ENCODE measurements at places on chromosomes 3 and 15.

GRCh38 chr3:178325330-178325729 is 210.9 kb upstream of the KCNMB2 start:
- peak; percentile 55 for DNase-seq

DNA sequence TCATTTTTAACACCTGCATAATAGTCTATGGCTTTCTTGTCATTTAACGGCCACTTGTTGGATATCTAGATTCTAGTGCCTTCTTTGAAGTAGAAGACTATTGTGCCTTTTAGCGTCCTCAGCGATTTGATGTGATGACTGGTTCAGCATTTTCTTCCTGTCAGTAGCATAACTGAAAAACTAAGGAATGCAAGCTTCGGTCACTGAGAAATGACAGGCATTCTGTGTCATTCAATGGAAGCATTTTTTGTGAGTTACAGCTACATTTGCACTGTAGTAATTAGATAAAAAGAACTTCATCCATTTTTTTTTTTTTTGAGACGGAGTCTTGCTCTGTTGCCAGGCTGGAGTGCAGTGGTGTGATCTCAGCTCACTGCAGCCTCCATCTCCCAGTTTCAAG is 10.3 kb downstream of the NEK11 start:
- DNase-seq: no peak

DNA sequence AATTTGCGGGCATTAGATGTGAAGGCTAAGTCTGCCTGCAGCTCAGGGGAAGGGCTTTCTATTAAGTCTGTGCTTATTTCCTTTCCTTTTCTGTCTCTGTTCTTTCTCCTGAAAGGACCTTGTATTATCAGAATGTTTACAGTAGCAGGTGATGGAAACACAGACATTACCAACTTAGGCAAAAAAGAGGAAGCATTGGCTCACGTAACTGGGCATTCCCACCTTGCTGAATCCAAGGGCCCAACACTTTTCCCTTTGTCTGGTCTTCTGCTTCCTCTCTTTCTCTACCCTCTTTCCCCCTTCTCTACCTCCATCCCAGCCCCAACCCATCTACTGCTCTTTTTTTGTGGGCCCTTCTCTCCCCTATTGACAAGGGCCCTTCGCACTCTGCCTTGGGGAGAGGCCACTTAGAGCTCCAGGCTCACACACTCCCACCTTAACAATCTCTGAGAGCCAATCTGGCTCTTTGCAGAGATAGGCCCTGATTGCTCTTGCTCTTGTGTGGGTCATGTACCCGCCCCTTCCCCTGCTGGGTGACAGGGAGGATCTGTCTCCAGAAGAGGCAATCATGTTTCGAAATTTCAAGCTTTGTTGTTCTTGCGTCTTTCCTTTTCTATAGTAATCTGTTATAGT is 35.0 kb downstream of the ACAA1 start:
- no peak for DNase-seq

GRCh38 chr15:101115786-101116680 is 135.8 kb downstream of the CHSY1 start:
- DNase-seq: no peak

- DNase-seq: no peak
Observed at GRCh38 chr3:148889828-148890227, 24.7 kb downstream of the CPA3 start.

GRCh38 chr3:191398607-191399006 is 62.4 kb upstream of the PYDC2 start:
- DNase-seq: no peak

DNA sequence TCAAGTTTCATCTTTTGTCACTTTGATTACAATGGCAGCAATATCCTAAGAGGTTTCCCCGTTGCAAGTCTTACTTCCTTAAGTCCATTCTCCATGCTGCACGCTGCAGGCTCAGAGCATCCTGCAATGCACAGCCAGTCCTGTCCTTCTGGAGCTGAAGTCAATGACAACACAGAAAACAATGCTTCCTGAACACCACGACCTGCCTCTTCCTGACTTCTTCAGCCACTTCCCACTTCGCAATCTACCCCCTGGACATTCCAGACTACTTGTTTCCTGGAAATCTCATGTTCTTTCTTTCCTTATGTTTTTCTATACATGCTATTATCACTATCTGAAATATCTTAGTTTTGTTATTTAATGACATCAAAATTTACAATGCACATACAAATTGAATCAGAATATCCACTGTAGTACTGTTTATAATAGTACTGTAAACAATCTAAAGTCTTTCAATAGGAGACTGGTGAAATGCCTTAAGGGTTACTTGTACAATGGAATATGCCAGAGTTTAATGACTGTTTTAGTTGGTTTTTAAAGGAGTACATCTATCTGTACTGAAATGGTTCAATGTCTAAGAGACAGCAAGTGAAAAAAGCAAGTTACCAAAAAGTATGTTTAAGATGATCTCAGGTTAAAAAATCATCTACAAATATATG is 113.7 kb upstream of the PRTG start:
- DNase-seq: no peak

- peak; percentile 36 for DNase-seq
Observed at GRCh38 chr3:170689893-170690660, 104.2 kb upstream of the SLC7A14 start.

DNA sequence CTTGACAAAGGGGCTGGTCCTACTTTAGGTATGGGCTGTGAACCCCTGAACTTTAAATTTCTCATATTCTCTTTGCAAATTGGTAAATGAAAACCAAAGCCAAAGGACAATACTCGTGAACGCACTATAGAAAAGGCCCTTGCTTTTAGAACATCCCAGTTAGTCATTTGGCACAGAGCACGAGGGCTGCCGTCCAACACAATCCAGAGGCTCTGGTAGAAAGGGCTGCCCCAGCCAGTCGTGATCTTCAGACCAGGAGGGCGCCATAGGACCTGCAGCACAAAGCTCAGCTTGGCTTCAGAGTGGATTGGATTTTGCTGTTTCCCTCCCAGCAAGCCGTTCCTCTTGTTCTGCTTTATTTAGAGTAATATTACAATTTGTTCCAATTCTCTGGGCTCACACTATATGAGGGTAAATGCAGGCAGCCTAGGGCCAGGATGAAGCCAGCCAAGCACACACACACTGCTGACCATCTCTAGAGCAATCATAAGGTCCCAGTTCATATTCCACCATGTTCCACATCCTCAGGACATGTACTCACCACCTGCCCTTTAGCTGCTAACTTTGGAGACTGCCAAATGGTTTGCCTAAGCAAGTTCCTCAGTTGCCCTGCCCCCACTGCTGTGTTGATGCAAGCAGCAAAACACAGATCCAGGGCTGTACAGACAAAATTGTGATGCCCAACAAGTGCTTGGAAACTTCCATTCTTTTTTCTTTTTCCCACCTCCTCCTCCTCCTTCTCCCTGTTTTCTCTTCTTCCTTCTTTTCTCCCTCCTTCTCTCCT is 6.0 kb upstream of the BFSP2 start:
- DNase-seq: peak; percentile 59

DNA sequence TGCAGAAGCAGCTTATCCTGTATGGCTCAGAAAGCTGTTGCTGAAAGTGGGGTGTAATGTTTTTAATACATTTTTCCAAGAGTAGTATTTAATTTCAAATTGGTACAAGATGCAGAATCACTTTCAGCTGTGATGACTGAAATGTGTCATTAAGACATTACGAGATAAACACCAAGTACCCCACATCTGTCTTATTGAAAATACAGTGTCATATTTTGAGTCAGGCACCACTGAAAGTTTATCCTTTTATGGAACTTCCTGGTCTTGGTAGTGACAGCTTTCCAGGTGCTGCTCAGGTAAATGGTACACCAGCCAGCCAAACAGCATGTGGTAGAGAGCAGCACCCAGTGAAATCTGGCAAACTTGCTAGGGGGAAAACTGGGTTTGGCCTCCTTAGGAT is 16.9 kb downstream of the ASTE1 start:
- DNase-seq: no peak

- DNase-seq: no peak
Observed at GRCh38 chr3:138673641-138674530, 65.3 kb downstream of the FAIM start.

GRCh38 chr15:62739507-62739906 is 303.0 kb upstream of the TPM1 start:
- DNase-seq: no peak

DNA sequence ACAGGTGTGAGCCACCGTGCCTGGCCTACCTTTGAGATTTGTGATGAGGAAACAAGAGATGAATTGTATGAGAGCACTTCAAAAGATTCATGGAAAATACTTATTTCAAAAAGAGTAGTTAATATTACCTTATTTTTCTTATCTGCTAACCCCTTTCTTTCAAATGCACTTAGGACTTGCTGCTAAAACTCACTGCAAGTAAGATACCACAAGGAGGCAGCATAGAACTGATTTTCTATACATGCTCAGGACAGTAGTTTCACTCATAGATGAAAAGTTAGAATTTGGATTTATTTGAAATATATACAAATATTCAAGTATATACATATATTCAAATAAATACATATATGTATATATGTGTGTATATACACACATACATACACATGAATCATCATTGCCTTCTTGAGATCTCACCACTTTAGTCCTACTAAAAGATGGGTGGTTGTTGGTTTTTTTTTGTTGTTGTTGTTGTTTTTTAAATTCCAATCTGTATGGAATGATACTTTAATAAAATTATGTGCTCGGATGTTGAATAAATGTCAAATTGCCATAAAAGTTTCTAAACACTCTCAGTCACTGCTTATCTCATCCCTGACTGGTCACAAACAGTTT is 2.4 kb downstream of the CCNDBP1 start:
- DNase-seq: peak; percentile 16

GRCh38 chr3:153163756-153164550 is 1.9 kb downstream of the RAP2B start:
- DNase-seq: no peak

- DNase-seq: peak; percentile 35
Observed at GRCh38 chr3:25007974-25008658, 419.9 kb upstream of the RARB start.

GRCh38 chr3:174659511-174659910 is 199.6 kb upstream of the NAALADL2 start:
- DNase-seq: no peak

GRCh38 chr3:14234251-14235002 is 55.8 kb downstream of the LSM3 start:
- DNase-seq: no peak

DNA sequence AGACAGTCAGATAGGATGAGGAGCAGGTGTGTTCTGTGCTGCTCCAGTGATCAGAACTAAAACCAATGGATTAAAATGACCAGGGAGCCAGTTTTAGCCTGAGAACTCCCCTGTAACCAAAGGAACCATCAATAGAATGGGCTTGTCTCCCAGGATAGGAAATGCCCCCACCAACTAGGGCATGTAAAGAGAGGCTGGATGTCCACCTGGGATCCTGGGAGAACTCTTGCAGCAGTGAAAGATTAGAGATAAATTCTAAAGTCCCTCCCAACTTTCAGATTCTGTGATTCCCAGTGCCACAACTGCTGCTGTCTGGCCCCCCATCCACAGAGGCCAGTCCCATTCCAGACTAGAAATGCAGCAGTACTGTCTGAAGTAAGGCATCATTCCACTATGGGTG is 33.8 kb downstream of the HDC start:
- DNase-seq: no peak

DNA sequence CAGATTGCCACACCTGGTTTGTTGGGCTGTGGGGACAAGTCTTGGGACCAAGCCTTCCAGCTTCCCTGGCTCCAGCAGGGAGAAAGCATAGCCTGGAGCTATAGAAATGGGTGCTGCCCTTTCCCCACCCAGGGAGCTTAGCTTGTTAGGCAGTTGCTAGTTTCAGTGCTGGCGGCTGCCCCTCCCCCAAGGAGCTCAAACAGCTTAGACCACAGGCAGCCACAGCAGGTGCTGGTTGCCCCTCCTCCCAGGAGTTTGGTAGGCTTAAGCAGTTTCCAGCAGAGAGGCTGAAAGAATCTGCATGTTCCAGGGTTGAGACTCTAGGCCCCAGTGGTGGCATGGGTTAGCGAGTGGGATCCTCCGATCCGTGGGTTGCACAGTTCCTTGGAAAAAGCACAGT is 889.7 kb downstream of the IGSF11 start:
- DNase-seq: no peak

GRCh38 chr3:188822004-188822403 is 349.8 kb upstream of the TPRG1 start:
- DNase-seq: no peak

- DNase-seq: no peak
Observed at GRCh38 chr3:119677641-119677934, 382 bp upstream of the COX17 start.

GRCh38 chr15:96672629-96673028 is 342.1 kb downstream of the NR2F2 start:
- DNase-seq: no peak

DNA sequence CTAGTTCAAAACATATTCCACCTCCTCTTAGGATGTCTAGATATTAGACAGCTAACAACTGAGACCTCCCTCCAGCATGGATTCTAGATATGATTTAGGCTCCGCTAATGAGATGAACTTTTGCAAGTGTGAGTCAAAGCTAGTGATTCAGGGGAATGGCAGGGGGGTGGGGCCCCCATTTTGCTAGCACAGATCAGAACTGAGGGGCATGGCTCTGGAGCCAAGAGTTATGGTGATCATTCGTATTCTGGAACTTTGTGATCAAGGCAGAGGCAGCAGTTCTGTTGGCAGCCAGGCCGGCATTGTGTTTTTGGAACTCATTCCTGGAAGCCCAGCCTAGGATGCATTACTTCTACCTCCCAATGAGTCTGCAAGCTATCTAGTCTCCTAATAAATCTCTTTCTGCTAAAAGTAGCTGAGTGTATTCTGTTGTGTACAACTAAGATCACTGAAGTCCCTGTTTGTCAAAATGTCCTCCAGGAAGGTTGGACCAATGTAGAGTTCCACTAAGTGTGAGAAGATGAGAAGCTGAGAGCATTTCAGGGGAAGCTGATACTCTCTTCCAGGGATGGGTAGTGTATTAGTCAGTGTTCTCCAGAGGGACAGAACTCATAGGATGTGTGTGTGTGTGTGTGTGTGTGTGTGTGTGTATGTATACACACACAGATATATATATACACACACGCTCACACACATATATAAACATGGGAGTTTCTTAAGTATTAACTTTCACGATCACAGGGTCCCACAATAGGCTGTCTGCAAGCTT is 312.7 kb downstream of the TLE3 start:
- no peak for DNase-seq

DNA sequence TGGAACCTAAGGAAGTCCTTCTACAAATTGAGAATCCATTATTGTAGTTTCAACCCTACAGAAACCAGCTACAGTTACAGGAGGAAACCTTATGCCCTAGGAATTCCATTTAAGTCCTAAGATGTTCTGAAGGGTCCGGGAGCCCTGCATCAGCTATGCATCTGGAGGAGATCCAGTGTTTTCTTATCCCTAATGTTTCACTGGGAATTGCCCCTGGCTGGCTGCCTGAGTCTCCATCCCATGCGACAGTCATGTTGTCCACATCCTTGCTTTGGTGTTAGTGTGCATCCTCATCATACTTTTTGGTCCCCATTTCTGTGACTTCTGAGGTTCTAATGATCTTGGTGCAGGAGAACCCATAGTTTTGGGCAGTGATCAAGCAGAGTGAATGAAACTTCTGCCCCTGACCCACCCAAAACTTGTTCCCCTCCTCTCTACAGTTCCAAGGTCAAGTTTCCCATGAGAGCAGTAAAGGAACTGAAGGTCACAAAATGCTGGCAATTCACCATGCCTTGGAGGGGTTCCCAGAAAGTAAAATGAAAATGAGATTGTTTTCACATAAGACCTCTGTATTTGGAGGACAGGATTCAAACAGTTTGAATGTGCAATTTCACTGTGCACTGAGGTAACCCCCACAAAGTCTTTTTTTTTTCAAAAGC is 121.9 kb upstream of the PHLDB2 start:
- no peak for DNase-seq

Data from NCI-H446 treated with DMSO at 0.1 percent for 48 hours (cell line).